ENCODE measurements at places on chromosomes 12 and 14.

- no peak for DNase-seq
Observed at GRCh38 chr12:85794531-85794930, 41.7 kb downstream of the RASSF9 start.

- no peak for DNase-seq
Observed at GRCh38 chr12:120489018-120489417, 6.9 kb upstream of the DYNLL1 start.

- DNase-seq = no peak
Observed at GRCh38 chr14:47744155-47744554, 68.8 kb upstream of the MDGA2 start.

DNA sequence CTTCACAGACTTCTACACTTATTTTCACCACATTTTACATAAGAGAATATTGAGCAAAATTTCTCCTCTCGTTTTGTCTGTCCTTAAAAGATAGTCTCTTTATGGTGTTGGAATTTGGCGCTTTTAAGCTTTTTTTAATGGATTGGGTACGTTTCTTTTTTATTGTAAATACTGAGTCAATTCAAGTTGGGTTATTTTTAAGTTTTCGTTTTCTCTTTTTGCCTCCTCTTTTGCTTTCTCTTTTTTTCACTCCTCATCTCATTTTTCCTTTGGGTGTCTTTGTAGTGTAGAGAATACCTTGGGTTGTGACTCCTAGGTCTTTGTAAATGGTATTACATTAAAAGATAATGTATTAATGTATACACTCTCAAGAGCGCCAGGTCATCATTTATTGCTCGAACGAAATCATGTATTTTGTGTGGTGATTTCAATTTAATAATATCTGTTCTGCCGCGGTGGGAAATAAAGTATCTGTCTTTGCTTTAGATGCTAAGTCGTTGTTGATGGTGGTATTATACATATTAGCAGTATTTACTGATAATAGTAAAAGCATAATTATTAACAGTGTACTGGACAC is 845 bp downstream of the TMX1 start:
- no peak for DNase-seq

DNA sequence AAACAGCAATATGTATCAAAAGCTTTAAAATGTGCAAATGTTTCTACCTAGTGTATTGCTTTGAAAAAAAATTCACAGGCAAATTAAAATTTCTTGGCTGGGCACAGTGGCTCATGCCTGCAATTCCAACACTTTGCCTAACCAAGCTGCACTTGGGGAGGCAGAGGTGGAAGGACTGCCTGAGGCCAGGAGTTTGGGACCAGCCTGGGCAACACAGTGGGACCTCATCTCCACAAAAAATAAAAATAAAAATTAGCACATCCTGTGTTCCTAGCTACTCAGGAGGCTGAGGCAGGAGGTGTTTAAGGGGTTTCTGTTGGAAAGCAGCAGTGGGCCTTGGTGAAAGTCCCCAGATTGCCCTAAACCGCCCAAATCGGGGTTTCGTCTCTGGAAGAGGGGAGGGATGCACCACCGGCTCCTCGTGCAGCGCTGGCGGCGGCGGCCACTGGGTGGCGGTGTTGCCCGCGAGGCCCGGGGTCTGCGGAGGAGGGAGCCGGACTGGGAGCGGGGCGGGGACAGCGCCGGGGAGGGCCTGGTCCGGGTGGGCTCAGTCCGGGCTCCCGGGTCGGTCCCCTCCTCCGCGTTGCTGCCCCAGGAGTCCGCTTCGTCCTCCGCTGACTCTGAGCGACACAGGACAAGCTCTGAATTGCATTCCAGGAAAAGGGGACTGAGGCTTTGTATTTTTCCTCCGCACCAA is 265.6 kb downstream of the AACS start:
- peak; percentile 16 for DNase-seq

GRCh38 chr12:122172262-122172939 is 1.6 kb downstream of the IL31 start:
- DNase-seq = no peak

DNA sequence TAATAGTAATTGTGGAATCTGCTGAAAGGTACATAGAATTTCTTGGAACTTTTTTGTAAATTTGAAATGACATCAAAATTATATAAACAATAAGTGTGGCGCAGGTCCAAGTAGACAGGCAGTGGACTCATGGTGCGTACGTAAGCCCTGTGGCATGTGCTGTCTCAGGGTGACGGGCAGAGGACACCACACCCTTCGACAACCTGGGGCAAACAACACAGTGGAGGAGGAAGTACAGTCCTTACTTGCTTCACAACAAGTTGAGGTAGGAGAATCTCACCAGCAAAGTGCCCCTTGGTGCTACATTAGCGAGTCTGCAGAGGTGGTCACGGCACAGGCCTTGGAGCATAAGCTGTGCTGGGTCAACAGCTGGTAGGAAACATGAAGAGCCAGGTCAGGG is 180.9 kb downstream of the AEBP2 start:
- no peak for DNase-seq

GRCh38 chr12:114401328-114402083 is 4.4 kb downstream of the TBX5 start:
- no peak for DNase-seq

GRCh38 chr12:25950329-25951115 is 8.0 kb upstream of the RASSF8 start:
- DNase-seq = no peak

- no peak for DNase-seq
Observed at GRCh38 chr14:99064262-99064954, 207.6 kb downstream of the BCL11B start.

- no peak for DNase-seq
Observed at GRCh38 chr12:26966842-26967241, 28.6 kb downstream of the FGFR1OP2 start.

GRCh38 chr14:93005838-93006237 is 82.9 kb downstream of the CHGA start:
- no peak for DNase-seq

GRCh38 chr12:54882079-54882478 is 27.8 kb downstream of the MUCL1 start:
- peak; percentile 2 for DNase-seq

DNA sequence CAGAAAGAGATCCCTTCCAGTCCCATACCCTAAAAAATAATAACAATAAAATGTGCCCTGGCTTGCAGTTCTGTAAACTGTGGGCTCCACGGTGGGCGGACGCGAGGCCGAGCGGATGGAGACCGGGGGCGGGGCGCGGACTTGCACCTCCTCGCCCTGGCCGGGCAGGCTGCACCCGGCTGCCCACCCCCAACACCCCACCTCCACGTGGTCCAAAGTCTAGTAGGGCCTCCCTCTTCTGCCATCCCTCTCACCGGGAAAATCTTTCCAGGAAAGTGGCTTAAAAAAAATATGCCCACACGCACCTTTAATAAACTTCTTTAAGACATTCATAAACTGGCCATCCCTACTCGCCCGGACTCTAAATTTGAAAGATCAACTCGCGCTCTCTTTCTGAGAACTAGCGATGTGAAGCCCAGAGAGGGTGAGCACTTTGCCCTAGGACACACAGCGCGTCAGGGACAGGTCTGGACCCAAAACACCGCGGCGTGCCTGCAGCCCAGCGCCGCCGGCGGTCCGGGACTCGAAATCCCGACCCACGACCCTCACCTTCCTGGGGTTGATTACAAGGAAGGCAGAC is 1.9 kb upstream of the BCL11B start:
- peak; percentile 23 for DNase-seq

DNA sequence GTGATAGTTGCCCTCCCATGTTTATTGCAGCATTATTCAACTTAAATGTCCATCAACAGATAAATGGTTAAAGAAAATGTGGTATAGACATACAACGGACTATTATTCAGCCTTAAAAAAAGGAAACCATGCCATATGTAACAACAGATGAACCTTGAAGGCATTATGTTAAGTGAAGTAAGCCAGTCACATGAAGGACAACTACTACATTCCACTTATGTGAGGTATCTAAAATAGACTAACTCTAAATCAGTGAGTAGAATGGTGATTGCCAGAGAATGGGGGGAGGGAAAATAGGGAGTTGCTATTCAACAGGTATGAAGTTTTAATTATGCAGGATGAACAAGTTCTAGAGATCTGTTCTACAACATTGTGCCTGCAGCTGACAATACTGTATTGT is 10.1 kb downstream of the PCNX4 start:
- DNase-seq = no peak

DNA sequence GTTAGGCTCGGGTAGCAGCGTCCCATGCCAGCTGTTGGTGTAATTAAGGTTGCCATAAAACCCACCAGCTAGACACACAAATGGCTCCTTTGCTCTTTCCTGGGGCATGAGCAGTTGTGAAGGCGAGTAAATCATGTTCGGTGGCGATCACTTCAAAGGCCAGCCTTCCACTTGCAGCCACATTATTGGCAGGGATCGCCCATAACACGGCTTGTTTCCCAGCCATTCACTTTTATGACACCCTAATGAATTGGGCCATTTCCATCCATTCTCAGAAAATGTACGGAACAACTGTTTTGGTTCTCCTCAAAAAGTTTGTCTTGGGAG is 63.4 kb downstream of the BEGAIN start:
- no peak for DNase-seq

Data from CD4-positive, alpha-beta T cell treated with Interleukin-21 for 1 hour (primary cell).